ENCODE measurements at places on chromosomes 12 and 14.

GRCh38 chr12:64090047-64090446, 132.0 kb downstream of the KICS2 start:
- no peak for DNase-seq

DNA sequence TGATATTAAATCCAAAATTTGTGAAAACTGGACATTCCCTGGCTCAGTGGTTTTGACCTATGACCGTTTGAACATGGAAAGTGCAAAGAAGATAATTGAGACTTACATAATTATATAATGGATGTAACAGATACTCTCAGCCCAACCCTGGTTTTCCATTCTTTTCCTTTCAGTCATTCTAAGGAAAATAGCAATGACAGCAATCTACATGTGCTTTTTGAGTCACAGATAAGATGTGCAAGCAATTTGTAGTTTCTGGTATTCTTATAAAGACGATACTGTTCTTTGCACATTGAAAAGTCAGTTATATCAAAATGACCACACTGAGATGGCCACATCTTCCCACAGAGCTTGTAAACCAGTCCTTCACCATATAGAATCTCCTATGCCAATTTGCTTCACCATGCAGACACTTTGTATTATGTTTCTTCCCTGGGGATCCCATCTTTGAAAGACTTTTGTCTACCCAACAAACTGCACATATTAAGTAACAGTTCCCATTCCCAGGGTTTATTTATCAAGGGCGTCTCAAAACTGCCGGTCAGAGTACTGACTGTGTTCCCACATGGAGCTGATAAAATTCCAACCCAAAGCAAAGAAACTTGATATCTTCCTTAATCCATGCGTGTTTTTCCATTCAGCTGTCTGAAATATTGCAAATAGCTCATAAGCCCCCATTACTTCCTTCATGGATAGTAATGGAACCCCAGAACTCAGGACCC, 34.8 kb downstream of the PLXNC1 start:
- DNase-seq, result no peak

- no peak for DNase-seq
Measured at GRCh38 chr12:115898670-115899069, 378.8 kb downstream of the MED13L start.

DNA sequence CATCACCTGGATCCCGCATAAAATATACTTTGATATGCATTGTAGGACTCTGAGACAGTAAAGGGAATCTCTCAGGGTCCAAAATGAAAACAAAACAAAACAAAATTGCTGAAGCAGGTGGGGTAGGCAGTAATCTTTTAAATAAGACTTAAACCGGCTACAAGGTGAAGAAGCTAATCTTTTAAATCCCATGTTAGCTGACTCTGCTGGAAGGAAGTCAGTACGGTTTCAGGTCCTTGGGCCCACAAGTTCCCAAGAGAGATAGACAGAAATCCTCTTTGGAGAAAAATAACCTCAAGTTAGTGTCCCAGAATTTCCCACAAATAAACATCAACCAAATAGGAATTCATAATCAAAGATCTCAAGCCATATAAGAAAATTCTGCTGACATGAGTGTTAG, 5.0 kb upstream of the EPS8 start:
- DNase-seq, result no peak

- no peak for DNase-seq
Measured at GRCh38 chr12:101963697-101964096, 86.3 kb downstream of the DRAM1 start.

- DNase-seq, result no peak
Measured at GRCh38 chr12:123242116-123242904, 9.1 kb downstream of the MTRFR start.

GRCh38 chr14:100944052-100944451, 40.5 kb upstream of the RTL1 start:
- no peak for DNase-seq
